ENCODE measurements at places on chromosomes 16 and 17. TPM values are rescaled to one million over a fixed set of nuclear protein-coding genes. Genes with fewer than 3 reads are reported as not detected.

- no peaks in the 10 kb centered on the region for H3K36me3 ChIP-seq
- no peaks in the 10 kb centered on the region for H3K27me3 ChIP-seq
- no peak for DNase-seq
- no peak overlapping the region for H3K27ac ChIP-seq
- H3K4me3 ChIP-seq = no peak overlapping the region
These were observed 31.5 kb downstream of the UBE2G1 start for GRCh38 chr17:4334776-4335584.

GRCh38 chr17:27318633-27319032 is 24.7 kb downstream of the WSB1 start:
- H3K27me3 ChIP-seq = no peaks in the 10 kb centered on the region
- peaks cover 25% of the 10 kb centered on the region for H3K36me3 ChIP-seq
- peaks cover 6% of the 10 kb centered on the region for H3K4me1 ChIP-seq
- DNase-seq = no peak

DNA sequence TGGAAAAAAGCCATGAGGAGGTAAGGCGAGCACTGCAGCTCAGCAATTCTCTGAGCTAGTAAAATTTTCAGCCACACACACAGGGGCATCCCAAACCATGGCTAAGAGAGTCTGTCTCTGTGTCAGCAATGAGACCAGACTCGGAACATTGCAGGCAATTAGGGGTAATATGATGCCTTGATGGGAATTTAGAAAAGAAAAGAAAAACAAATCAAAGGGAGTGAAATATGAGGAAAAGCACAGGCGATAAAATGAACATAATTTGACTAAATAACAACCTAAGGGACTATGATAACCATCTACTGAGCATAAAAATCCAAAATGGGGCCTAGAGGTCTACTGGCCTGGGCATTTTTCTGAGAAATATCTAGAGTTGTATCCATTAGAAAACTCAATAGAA is 546.0 kb upstream of the PSMD7 start:
- H3K4me3 ChIP-seq = no peak overlapping the region
- H3K4me1 ChIP-seq = no peaks in the 10 kb centered on the region
- peaks cover 31% of the 10 kb centered on the region for H3K27me3 ChIP-seq
- DNase-seq = no peak
- H3K36me3 ChIP-seq = no peaks in the 10 kb centered on the region
- H3K27ac ChIP-seq = no peak overlapping the region

GRCh38 chr16:66905633-66906539 is 12.8 kb downstream of the CDH16 start:
- H3K4me3 ChIP-seq = no peak overlapping the region
- no peak for DNase-seq
- H3K27me3 ChIP-seq = no peaks in the 10 kb centered on the region
- peaks cover 17% of the 10 kb centered on the region for H3K4me1 ChIP-seq

- H3K4me1 ChIP-seq = peaks cover 49% of the 10 kb centered on the region
- no peak overlapping the region for H3K4me3 ChIP-seq
- peak; percentile 63 for DNase-seq
- peak overlapping the region; percentile 42 for H3K27ac ChIP-seq
These were observed 8.9 kb downstream of the UBTF start for GRCh38 chr17:44210342-44211192.

DNA sequence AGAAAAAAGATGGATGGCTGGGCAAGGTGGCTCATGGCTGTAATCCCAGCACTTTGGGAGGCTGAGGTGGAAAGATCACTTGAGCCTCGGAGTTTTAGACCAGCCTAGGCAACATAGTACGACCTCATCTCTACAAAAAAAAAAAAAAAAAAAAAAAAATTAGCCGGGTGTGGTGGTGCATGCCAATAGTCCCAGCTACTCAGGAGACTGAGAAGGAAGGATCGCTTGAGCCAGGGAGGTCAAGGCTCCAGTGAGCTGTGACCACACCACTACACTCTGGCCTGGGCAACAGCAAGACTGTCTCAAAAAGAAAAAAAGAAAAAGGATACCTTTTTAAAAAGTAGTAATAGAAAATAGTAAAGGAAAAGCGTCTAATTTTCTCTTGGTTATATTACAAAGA is 20.7 kb downstream of the ZNF652 start:
- no peak overlapping the region for H3K27ac ChIP-seq
- no peaks in the 10 kb centered on the region for H3K27me3 ChIP-seq
- no peak for DNase-seq
- no peak overlapping the region for H3K4me3 ChIP-seq

GRCh38 chr17:7589891-7590691 is at the start of gene SOX15:
Gene SOX15, minus strand, starts transcription at chr17:7590094. Its CDS starts 418 bp downstream, at chr17:7589676.
- no peaks in the 10 kb centered on the region for H3K27me3 ChIP-seq
- peak within 1 kb of the TSS; percentile 33 for H3K27ac ChIP-seq
- H3K4me1 ChIP-seq = peaks cover under 1% of the 10 kb centered on the region
- DNase-seq = no peak
- no peak within 1 kb of the TSS for H3K4me3 ChIP-seq
- H3K36me3 ChIP-seq = peaks cover 47% of the 10 kb centered on the region

GRCh38 chr17:16352303-16352666 is 984 bp downstream of the CENPV start:
- H3K27ac ChIP-seq = peak overlapping the region; percentile 89
- H3K4me1 ChIP-seq = peaks cover 18% of the 10 kb centered on the region

GRCh38 chr17:9705745-9706144 is 60.4 kb downstream of the USP43 start:
- no peaks in the 10 kb centered on the region for H3K36me3 ChIP-seq
- no peak overlapping the region for H3K4me3 ChIP-seq
- no peak overlapping the region for H3K27ac ChIP-seq
- H3K4me1 ChIP-seq = no peaks in the 10 kb centered on the region
- DNase-seq = no peak

DNA sequence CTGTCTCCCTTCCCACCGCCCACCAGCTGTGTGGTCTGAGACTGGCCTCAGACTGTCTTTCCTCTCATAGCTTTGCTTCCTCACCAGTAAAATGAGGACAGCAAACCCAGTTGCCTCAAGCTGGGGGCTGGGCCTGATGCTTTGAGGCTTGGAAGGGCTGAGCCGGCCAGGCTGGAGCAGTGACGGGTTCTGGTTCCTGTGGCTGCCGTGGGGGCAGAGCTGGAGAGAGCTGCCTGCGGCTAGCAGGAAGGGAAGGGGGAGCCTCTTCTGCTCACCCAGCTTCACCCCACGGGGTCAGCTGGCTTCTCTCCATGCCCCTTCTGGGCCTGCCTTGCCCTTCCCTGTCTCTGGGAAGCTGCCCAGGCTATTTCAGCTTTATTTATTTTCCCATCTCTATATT is 23.7 kb downstream of the LASP1 start:
- H3K36me3 ChIP-seq = peaks cover 22% of the 10 kb centered on the region
- no peak for DNase-seq
- H3K4me1 ChIP-seq = no peaks in the 10 kb centered on the region

DNA sequence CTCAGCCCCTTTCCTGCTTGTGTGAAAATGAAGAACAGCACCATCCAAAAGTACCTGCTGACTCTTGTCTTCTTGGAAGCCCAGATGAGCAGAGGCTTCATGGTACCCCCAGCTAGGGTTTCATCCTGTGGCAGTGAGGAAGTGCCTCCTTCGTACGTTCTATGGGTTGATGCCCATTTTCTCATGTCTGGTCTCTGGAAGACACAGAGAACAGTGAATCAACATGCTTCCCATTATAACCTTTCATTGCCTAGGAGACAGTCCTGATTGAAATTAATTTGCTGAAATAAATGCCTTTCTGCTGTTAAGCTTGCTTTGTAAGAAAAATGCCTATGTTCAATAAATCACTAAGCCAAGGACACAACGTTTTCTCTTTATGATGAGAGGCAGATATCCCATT is 36.5 kb downstream of the RCVRN start:
- no peak overlapping the region for H3K4me3 ChIP-seq
- no peaks in the 10 kb centered on the region for H3K27me3 ChIP-seq
- no peaks in the 10 kb centered on the region for H3K4me1 ChIP-seq

GRCh38 chr16:77555791-77556190 is 121.0 kb upstream of the ADAMTS18 start:
- no peaks in the 10 kb centered on the region for H3K4me1 ChIP-seq
- no peaks in the 10 kb centered on the region for H3K36me3 ChIP-seq
- no peak for DNase-seq
- H3K27me3 ChIP-seq = peaks cover 50% of the 10 kb centered on the region
- no peak overlapping the region for H3K27ac ChIP-seq

DNA sequence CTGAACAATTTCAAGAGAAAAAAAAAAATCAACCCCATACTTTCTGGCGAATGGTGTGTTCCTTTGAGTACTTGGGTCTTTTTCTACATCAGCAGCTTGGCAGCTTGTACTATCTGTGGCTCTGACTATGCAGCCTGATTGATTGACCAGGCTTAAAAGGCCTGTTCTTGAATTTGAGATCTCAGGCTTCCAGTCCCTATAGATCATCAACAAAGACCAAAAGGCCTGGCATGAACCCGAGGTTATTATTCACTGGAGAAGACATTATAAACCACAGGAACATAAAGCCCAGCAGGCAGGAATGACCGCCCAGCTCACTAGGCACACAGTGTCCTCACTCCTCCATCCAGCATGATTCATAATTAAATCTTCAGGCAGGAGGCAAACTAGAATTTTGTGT is 32.1 kb upstream of the CDH3 start:
- no peak overlapping the region for H3K27ac ChIP-seq
- H3K4me1 ChIP-seq = no peaks in the 10 kb centered on the region
- H3K27me3 ChIP-seq = no peaks in the 10 kb centered on the region
- no peaks in the 10 kb centered on the region for H3K36me3 ChIP-seq
- H3K4me3 ChIP-seq = no peak overlapping the region

DNA sequence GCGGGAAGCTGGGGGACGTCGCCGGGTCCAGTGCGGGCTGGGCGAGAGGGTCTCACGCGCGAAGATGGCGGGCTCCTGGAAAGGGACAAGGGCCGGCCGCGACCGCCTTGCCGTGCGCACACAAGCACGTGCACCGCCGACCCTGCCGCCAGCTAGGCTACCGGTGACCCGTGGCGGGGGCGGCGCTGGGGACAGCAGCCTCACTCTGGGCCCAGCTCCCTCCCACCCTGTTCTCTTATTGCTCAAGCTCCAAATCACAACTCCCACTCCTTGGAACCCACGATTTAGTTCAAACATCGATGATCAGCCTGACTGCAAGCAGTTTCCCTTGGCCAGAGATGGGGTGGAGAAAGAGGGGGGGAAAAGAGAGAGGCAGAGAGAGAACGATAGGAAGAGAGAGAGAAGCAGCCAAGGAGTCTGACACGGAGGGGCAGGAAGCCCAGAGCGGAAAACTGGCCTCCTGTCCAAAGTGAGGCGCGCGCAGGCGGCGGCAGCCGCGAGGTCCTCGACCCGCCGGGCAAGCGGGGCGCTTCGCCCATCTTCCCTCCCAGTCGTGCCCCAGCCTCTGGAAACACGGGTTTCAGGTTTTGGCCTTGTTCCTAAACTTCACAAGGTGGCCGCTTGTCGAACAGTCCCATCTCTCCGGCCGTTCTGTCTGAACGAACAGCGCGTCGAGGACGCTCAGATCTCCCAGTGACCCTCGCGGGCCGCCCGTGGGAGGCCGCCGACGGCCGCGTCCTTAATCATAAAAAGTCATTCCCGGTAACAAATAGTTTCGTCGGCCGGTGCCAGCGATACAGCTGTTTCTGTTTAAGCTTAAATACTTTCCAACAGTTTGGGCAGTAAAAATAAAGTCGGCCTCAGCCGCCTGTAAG is 1.7 kb upstream of the CBX8 start:
- peak overlapping the region; percentile 40 for H3K27ac ChIP-seq
- no peak for DNase-seq
- peaks cover 43% of the 10 kb centered on the region for H3K4me1 ChIP-seq
- no peak overlapping the region for H3K4me3 ChIP-seq
- peaks cover 18% of the 10 kb centered on the region for H3K36me3 ChIP-seq
- no peaks in the 10 kb centered on the region for H3K27me3 ChIP-seq

- no peak overlapping the region for H3K27ac ChIP-seq
- H3K4me1 ChIP-seq = peaks cover 15% of the 10 kb centered on the region
- DNase-seq = peak; percentile 57
- H3K36me3 ChIP-seq = no peaks in the 10 kb centered on the region
These were observed 23.6 kb downstream of the SDR42E1 start for GRCh38 chr16:81987706-81988105.

- no peak overlapping the region for H3K4me3 ChIP-seq
- H3K4me1 ChIP-seq = no peaks in the 10 kb centered on the region
- H3K36me3 ChIP-seq = no peaks in the 10 kb centered on the region
- no peaks in the 10 kb centered on the region for H3K27me3 ChIP-seq
- H3K27ac ChIP-seq = no peak overlapping the region
These were observed 83.7 kb downstream of the LMF1 start for GRCh38 chr16:886802-887731.

DNA sequence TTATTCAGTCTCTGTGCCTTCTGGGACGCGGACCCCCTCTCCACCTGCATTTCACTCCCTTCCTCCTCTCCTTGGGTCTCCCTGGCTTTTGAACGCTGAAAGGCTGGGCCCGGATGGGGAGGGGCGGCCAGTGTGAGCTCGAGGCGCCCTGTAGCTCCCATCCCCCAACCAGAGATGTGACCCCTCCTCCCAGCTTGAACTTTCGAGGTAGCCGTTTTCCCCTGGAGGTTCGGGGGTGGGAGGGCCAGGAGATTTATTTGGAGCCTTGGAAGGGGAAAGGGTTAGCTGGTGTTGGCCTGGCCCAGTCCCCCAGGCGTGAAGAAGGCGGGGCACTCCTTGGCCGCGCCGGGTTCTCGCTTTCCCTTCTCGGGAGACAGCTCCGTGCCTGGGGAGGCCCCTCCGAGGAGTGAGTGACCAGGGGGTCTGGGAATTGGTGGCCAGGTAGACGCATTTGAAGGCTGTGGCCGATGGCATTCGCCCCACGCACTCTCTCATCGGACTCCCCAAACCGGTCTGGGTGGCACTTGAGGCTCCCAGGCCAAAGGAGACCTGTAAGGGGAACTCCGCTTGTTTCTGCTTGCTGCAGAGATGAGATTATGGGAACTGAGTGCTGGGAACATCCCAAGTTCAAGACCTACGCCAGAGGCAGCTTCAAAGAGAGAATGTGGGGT is 942 bp downstream of the LDAF1 start:
- DNase-seq = no peak
- no peaks in the 10 kb centered on the region for H3K27me3 ChIP-seq
- peak overlapping the region; percentile 51 for H3K27ac ChIP-seq
- H3K4me1 ChIP-seq = peaks cover 15% of the 10 kb centered on the region
- H3K36me3 ChIP-seq = peaks cover 9% of the 10 kb centered on the region

- H3K4me1 ChIP-seq = peaks cover 28% of the 10 kb centered on the region
- H3K36me3 ChIP-seq = peaks cover 24% of the 10 kb centered on the region
- H3K27ac ChIP-seq = peak overlapping the region; percentile 47
These were observed 4.3 kb downstream of the HOXB6 start for GRCh38 chr17:48600244-48601098.

TBC1D3K gene
- not detected for total RNA-seq

TAC4 gene
- total RNA-seq = not detected

KRT17 gene
- total RNA-seq = not detected

PPL gene
- 56.4 TPM for total RNA-seq

DHRS7C gene
- not detected for total RNA-seq

MMD gene
- total RNA-seq = 21.3 TPM

SUPT6H gene
- total RNA-seq = 62.1 TPM

TNS4 gene
- 36.6 TPM for total RNA-seq
